ENCODE measurements at places on chromosomes 12 and 14.

- DNase-seq: no peak
These were observed 24.9 kb upstream of the SPPL3 start for GRCh38 chr12:120928864-120929652.

DNA sequence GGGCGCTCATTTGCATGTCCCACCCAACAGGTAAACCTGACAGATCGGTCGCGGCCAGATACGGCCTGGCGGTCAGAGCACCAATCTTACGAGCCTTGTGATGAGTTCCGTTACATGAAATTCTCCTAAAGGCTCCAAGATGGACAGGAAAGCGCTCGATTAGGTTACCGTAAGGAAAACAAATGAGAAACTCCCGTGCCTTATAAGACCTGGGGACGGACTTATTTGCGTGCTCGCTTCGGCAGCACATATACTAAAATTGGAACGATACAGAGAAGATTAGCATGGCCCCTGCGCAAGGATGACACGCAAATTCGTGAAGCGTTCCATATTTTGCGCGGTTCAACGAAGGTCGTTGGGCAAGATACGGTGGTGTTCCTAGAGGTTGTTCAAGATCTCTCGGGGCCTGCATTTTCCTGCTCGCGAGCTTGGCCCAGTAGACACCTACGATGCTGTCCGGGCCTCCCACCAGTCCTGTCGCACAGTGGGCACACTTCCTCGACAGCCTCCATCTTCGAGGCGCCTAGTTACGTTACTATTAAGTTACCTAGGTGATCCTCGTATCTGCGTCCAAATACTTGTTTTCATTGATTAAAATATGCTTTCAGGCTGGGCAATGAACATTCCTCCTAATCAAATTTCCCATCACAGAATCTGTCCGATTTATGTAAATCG lies at the start of gene RNU6-7:
Gene RNU6-7 (plus strand): TSS at position 230 of the 675 bp plus-strand sequence.
- DNase-seq: no peak

DNA sequence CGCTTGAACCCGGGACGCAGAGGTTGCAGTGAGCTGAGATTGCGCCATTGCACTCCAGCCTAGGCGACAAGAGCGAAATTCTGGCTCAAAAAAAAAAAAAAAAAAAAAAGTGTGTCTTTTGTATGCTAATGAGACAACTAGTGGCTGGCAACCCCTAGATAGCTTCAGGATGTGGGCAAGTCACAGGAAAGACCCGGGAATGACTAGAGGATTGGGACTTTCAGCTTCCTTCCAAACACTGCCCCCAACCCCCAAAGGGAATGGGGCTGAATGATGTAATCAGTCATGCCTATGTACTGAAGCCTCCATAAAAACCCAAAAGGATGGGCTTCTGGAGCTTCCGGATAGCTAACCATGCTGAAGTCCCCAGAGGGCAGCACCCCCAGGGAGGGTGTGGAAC lies 28.6 kb downstream of the USP44 start:
- DNase-seq: no peak

DNA sequence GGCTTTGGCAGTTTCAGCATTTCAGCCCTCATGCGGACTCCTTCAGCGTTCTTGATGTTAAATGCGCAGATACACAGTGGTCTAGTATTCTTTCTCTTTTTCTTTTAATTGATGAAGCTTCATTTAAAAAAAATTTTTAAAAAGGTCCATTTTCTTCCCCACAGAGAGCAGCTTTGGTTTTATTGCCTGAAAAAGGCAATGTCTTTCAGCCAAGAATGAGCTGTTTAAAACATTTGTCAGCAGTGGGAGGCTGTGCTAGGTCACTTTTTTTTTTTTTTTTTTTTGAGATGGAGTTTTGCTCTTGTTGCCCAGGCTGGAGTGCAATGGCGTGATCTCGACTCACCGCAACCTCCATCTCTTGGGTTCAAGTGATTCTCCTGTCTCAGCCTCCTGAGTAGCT lies 13.5 kb downstream of the KMT5A start:
- no peak for DNase-seq

DNA sequence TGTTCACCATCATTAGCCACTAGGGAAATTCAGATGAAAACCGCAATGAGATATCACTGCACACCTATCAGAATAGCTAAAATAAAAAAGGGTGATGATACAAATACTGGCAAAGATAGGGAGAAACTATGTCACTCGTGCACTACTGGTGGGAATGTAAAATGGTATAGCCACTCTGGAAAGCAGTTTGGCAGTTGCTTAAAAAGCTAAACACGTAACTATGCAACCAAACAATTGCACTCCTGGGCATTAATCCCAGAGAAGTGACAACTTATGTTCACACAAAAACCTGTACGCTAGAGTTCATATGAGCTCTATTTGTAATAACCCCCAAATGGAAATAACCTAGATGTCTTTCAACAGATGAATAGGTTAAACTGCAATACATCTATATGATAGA lies 35.4 kb downstream of the GPR135 start:
- DNase-seq: no peak

DNA sequence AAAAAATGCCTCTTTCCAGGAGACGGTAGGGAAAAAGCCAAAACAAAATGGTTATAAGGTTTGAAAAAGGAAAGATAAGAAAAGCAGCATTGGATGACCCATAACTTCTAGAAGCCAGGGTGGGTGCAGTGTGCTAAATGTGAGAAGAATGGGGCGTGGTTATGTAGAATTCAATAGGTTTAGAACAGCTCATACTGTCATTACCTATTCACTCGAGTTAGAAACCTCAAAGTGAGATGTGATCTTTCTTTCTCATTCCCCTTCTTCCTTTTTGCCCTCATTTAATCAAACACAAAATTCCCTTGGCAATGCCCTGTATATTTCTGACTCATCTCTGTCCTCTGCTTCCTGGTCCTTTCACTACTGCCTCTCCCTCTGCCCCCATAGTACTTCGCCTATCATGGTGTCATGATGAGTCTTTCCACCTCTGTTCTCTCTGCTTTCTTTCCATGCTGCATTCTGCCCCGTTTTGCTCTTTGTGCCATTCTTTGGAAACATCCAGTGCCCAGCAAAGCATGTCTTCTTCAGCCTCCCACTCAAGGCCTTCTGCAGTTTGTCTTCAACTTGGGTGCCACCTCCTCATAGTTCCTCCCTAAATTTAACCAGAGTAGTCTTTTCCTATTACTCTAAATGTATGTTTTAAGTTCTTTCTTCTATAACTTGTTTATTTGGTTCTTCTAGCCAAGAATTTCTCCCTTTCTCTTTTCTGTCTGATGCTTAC lies 496.3 kb downstream of the NRXN3 start:
- DNase-seq: no peak

GRCh38 chr12:124680863-124681778 lies 113.7 kb upstream of the NCOR2 start:
- peak; percentile 98 for DNase-seq

GRCh38 chr14:90890322-90891020 lies 74.2 kb upstream of the TTC7B start:
- no peak for DNase-seq

GRCh38 chr12:68481181-68481941 lies 129.3 kb upstream of the RAP1B start:
- DNase-seq: no peak

GRCh38 chr14:67268426-67269150 lies 27.4 kb downstream of the PALS1 start:
- DNase-seq: no peak

- no peak for DNase-seq
These were observed 32.5 kb downstream of the MPHOSPH9 start for GRCh38 chr12:123200414-123200813.

DNA sequence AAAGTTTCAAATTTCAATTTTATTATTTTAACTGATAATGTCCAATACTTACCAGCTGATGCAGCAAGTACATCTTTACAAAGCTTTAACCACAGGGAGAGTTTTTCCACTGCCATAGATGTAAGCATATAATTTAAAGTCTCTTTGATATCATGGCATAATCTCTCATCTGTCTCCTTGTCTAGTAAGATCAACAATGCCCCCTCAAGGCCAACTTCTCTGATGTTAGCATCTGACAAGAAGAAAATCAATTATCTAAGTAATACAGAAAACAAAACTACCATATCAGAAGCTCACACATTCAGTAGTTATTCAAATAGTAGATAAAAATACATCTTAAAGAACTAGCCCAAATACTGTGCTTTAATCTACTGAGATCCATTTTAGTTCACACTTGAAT lies 94.2 kb downstream of the HEATR5A start:
- no peak for DNase-seq

GRCh38 chr14:51081209-51081608 lies 13.7 kb downstream of the TRIM9 start:
- no peak for DNase-seq

GRCh38 chr14:95015046-95015445 lies 142.3 kb downstream of the DICER1 start:
- no peak for DNase-seq

DNA sequence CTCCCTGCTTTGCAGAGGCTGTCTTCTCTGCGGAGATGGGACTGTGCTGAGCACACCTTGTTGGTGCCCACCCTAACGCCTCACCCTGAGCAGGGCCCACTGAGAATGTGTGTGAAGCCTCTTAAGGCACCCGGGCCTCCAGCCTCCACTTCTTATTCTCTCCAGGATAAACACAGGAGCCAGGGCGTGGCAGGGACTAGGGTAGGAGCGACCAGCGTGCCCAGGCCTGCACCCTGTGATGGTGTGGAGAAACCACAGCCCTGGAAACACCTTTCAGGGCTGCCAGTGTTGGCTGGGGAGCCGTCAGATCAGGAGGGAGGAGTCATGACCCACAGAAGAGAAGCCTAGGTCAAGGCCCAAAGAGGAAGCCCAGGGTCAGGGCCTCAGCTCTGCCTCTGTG lies 41.3 kb downstream of the VDR start:
- DNase-seq: no peak

DNA sequence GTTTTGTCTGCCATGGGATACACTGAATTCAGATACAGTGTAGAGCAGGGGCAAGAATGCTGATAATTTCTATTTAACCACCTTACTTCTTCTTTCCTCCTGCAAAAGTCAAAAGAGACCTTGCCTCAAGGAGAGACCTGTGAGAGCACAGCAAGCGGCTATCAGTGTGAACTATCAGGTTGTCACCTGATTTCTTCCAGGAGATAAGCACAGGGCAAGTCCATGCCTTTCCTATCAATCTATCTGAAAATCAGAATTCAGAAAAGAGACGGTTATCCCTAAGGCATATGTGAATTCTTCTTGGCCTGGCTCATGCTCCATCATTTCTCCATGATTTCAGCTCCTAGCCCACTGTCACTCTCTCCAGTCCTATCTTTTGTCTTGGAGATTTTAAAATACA lies 128.9 kb upstream of the CCND2 start:
- DNase-seq: no peak

- DNase-seq: no peak
These were observed 241.2 kb downstream of the EGLN3 start for GRCh38 chr14:33709711-33710110.

GRCh38 chr14:87940382-87940781 lies 52.6 kb downstream of the GALC start:
- no peak for DNase-seq

- DNase-seq: no peak
These were observed 61.8 kb downstream of the GCH1 start for GRCh38 chr14:54840798-54841197.

- peak; percentile 83 for DNase-seq
These were observed 42.8 kb upstream of the CORO1C start for GRCh38 chr12:108773798-108774788.

GRCh38 chr14:104112609-104113571 lies 25.5 kb upstream of the KIF26A start:
- DNase-seq: no peak

DNA sequence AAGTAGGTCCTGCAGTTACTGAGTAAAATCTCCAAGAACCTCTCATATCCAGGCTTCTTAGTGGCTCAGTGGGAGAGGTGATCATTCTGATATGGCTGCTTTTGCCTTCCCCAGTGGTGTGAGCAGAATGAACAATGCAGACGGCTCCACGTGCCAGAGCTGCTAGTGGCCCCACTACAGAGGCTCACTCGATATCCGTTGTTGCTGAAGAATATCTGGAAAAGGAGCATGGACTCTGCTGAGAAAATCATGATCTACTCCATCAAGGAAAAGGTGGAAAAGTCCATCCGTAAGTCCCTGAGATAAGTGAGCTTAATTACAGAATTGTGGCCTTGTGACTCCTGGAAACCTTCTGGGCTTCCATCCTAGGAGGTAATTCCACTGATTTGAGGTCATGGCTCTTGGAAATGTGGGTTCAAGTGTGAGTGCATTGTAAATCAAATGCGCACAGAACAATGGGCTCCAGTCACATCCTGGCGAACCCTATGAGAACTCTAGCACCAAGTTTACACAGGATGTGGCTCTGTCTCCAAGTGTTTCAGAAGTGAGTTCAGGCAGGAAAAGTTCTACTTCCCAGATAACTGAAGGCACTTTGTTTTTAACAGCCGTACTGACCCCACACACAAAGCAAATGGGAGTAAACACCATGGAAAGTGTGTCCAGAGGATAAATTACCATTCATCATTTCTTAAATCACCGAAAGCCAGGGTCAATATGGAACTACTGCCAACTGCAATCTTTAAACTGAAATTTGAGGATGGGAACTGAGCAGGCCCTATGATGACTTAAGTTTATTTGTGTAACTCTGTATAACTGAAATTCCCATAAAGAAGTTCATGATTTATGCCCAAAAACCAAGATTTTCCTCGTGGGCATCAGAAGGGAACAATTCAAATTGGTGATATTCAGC lies 51.4 kb downstream of the PLEKHG7 start:
- DNase-seq: no peak

DNA sequence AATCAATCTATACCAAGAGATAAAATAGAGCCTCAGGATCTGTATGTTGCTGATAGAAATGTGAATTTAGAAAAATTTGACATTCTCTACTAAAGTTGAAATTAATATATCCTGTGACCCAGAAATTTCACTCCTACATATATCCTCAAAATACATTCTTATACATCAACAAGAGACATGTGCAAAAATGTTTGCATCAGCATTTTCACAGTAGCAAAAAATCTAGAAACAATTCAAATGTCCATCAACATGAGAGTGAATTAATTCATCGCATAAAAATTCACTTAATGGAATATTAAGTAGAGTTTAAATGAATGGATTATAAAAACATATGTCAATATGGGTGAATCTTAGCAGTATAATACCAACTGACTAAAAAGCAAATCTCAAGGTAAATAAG lies 80.8 kb downstream of the GPR65 start:
- DNase-seq: no peak

DNA sequence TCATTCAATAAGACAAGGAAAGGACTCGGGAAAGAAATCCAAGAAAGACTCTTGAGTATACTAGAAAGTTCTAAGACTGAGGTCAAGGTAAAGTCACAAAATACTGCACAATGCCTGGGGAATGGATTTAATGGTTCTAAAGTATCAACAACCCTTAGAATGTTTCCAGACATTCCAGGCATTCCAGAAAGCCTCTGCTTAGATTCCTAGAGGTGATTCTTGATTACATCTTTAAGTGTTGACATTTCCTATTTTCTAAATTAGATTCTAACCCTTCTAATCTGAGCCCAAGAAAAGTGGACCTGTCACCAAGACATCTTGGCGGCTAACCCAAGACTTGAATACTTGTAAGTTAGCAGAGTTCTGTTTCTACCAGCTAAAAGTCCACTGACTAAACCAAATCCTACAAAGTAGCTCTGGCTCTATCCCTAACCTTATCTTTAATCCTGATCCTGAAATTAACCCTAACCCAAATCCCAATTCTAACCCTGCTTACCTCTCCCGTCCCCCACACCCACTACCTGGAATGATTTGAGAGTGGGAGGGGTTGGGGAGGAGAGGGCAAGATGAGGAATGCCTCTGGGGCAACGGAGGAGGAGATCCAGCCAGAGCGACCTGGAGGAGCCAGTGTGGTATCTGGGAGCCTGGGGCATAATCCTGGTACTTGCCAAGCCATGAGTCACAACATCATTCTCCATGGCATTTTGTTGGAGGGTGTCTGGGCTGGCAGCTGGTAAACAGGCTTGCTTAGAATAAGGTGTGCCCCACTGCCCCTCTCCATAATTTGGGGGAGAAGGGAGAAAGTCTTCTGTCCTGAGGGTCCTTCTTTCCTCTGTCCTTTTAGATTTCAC lies 93.4 kb upstream of the HOXC13 start:
- DNase-seq: no peak
